ENCODE measurements at places on chromosomes 2 and 18.
A peak's percentile ranks its signal among the peaks of the same experiment; 100 is the strongest.

DNA sequence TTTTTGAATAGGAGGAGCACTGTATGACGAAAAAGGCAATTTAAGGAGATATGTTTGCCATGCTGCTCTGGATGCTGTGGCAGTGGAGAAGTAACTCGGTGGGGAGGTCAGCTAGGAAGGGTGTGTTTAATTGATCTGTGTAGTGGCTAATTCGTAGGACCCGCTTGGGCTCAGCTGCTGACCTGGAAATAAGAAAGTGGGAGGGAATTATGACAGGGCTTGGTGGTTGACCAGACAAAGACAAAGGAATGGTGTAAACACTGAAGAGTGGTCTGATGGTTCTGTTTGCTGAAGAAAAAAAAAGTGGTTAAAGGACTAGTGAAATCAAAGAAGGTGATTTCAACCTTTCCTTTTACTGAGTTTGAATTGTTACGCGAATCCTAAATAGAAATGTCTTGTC is 146.0 kb downstream of the MAP4K4 start:
- DNase-seq, result no peak

GRCh38 chr2:196434217-196434616 is 205.3 kb upstream of the CCDC150 start:
- DNase-seq, result no peak

DNA sequence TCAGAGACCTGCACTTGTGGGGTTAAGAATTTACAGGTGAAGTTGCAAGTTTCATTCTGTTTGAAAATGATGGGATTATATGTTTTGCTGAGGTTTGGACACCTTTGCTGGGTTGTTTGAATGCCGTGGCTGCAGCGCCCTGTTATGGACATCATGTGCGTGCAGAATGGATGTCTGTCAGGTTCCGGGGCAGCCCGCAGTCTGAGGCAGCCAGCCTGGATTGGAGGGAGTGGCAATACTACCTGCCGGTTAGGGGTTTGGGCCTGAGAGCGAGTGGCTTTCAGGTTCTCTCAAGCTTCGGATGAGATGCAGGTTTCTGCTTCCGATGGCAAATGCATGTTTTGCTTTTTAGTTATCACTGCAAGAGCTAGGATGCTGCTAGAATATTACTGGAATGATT is 1.1 kb downstream of the CASP8 start:
- DNase-seq, result peak; percentile 27

- DNase-seq, result no peak
These were observed 10.8 kb upstream of the YWHAQ start for GRCh38 chr2:9641641-9642040.

DNA sequence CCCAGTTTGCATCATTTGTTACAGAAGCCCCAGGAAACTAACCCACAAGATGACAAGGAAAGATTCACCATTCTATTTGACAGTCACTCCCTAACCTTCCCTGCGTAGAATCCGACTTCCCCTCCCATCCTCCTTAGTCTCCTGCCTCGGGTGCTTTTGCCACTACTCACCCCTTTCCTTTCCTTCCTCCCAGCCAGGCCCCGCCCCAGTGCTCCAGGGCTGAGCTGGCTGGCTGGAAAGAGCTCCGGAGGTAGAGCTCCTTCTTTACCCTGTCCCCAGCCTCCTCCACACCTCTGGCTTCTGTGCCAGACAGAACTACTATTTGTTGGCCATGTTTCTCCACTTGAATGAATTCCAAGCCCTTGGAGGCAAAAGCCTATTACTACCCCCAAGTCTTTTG is 317.6 kb upstream of the NCKAP5 start:
- DNase-seq, result no peak

DNA sequence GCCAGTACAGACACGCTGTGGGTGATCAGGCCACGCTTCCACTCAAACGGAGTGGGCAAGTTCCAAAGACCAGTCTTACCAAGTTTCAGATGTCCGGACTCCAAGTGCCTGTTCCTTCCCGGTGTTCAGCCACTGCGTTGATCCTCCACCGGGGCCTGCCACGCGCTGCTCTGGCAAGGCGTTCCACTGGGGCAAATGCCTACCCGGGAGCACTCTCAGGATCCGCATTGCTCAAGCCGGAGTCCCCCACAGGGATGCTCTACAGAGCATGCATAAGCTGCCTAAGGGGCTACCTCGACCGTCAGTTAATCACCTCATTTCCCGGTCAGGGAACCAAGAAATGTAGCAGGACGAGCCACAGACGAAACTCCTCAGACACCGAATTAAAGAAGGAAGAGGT is 37.0 kb upstream of the CLASP1 start:
- no peak for DNase-seq

DNA sequence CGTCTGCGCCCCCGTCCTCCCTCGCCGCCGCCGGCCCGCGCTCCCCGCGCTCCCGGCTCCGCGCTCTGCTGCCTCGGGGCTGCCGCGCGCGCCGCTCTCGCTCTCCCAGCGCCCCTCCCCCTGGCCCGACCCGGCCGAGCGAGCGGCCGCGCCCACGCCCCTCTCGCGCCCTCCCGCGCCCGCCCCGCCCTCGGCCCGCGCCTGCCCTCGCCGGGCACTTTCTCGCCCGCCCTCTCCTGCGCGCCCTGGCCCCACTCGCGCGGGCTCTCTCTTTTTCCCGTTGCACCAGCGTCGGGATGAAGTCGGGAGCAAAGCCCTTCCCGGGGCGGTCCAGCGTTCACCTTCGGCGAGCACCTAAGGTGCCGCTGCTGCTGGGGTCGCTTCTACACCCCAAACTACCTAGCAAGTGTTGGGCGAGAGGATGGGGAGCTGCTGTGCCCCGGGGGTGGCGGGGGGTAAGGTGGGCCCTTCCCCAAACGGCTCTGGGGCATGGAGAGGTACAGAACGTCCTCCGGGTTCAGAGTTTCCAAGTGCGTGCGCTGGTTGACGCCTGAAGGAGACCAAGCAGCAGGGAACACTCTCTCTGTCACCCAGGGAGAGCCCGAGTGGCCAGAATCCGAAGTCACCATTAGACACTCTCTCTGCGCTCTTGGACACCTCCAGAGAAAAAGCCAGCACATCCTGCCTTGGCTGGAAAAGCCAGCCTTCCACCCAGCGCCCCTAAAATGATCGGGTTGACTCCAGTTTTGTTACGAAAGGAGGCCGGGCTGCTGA is at the start of gene COLEC12:
COLEC12 (minus strand) TSS at position 70 of the 774 bp plus-strand sequence. CDS start 187 bp downstream, outside the sequence.
- DNase-seq, result no peak

- no peak for DNase-seq
These were observed 8.8 kb upstream of the DUSP2 start for GRCh38 chr2:96153991-96154431.

GRCh38 chr18:30987467-30988241 is 54.9 kb downstream of the DSC3 start:
- DNase-seq, result no peak

DNA sequence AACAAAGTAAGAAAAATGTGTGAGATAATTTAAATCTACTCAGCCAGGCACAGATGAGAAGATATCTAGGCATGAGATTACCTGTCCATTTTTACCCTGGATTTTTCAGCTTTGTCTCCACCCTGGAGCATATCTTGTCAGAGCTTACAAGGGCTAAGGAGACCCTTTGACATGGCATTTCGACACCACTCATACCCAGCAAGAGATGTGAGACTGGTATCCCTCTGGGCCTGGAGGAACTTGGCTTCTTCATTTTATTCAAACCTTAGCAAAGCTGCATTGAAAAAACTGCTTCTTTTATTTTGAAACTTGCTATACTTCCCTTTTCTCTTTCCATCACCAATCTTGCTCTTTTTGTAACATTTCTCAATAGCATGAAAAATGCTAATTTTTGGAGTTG is 194.9 kb upstream of the HNMT start:
- no peak for DNase-seq

- DNase-seq, result no peak
These were observed 72.1 kb downstream of the UBE2E3 start for GRCh38 chr2:181052523-181052891.

DNA sequence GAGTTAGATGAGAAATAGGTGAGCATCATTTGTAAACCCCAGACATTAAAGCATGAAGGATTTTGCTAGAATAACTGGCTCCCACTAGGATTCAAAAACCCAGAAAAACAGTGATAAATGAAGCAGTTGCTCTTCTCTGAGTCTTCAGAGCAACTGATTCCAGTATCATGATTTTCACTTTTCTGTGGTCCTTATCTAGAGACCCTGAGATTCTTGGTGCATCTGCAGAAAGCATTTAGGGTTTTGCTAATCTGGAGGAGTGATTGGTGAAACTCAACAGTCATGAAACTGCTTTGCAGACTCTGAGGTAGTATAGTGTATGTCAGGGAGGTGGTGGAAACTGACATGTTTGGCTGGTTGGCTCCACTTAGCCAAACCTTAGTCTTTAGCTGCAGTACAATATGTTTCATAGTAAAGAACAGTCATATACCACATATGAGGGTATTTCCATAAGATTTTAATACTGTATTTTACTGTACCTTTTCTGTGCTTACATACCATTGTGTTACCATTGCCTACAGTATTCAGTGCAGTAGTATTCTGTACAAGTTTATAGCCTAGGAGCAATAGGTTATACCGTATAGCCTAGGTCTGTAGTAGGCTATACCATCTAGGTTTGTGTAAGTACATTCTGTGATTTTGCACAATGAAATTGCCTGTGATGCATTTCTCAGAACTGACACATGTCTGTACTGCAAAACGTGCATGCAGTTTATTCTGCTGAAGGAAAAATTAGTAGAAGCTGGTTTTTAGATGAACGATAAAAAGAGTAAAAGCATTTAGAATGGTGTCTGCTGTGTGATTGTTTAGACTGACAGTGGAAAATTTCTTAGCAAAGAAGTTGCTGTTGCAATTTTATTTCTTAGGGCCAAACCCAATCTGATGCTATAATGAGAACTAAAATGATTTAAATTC is 23.8 kb downstream of the EML4 start:
- DNase-seq, result no peak

GRCh38 chr2:140657657-140658056 is 1473.2 kb downstream of the LRP1B start:
- no peak for DNase-seq

GRCh38 chr2:167880415-167880814 is 367.0 kb downstream of the STK39 start:
- DNase-seq, result no peak

- DNase-seq, result no peak
These were observed 289.6 kb upstream of the SLC8A1 start for GRCh38 chr2:40741532-40741931.

GRCh38 chr2:160224507-160224906 is 24.4 kb upstream of the ITGB6 start:
- no peak for DNase-seq

DNA sequence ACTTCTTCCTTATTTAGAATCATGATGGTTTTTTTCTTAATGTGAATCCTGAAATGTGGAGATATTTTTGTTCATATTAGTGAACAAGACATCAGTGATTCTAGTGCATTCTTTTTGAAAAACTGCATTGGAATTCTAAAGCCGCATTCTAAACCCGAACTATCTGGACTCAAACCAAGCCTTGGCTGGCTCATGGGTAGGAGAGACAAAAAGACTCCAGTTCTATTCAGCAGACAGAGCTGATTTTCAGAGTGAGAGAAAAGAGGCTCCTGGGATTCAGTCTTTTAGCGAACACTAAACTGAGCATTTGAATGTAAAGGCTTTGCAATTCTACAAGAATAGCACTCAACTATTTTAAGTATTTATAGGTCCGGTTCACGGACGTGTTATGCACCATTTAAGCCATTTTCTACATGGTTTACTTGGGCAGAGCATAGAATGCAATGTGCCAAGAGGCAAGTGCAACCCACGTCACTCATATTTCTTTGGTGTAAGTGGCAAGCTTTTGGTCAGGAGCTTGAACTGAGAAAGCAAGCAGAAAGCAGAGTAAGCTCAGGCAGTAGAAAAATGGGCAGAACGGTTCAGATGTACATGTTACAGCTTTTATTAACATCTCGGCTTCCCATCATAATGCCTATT is 227.3 kb upstream of the RAB12 start:
- DNase-seq, result no peak

GRCh38 chr2:127100251-127101047 is 6.5 kb downstream of the BIN1 start:
- no peak for DNase-seq

GRCh38 chr2:66364495-66365333 is 70.2 kb upstream of the MEIS1 start:
- no peak for DNase-seq

GRCh38 chr2:54394392-54394791 is 61.7 kb upstream of the SPTBN1 start:
- DNase-seq, result no peak

GRCh38 chr2:68696554-68696953 is 38.1 kb upstream of the ARHGAP25 start:
- DNase-seq, result no peak

- no peak for DNase-seq
These were observed 23.3 kb upstream of the IL1R1 start for GRCh38 chr2:102119255-102119654.

- DNase-seq, result no peak
These were observed 90.0 kb upstream of the PPP1CB start for GRCh38 chr2:28661589-28662001.

GRCh38 chr18:52343138-52343537 is 3.1 kb downstream of the DCC start:
- no peak for DNase-seq

DNA sequence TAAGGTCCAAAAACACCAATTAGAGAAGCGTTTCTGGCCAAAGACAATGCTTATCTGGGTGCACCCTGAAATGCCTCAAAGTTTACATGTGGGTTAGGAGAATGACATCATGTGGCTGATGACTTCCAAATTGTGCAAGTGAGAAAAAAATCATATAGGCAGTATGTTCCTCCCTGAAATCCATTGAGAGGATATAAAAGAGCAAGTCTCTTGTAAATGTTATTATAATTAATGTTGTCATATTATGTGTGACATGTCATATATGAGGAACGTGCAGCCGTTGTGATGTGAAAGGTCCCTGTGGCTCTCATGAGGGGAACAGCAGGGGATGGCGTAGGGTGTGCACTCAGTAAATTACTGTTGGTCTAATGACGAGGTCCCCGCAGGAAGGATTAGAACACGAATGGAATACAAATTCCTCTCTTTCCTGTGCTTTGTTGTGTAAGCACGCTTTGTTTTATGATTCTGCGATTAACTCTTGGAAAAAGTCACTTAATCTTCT is 290.8 kb downstream of the PRKCE start:
- DNase-seq, result no peak

DNA sequence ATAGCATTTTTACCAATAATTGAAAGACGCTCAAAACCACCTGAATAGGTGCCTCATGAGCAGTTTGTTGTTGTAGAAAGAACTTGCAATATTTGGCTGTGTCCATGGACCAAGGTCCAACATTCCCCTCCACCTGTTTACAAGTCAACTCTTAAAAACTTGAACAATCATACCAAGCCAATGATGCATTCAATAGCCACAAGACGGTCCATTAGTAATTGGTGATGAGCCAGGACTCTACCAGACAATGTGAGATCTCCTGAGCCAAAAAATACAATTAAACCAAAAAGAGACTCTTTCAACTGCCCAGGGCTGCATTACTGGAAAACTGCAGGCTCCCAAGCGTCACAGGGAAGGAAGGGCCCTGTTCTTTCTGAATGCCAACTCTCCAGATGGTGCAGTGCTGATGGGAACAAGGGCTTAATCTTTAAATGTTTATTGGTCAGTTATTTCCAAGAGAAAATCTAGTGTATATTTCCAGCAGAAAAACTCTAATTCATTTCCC is 118.8 kb upstream of the EPB41L3 start:
- DNase-seq, result no peak

DNA sequence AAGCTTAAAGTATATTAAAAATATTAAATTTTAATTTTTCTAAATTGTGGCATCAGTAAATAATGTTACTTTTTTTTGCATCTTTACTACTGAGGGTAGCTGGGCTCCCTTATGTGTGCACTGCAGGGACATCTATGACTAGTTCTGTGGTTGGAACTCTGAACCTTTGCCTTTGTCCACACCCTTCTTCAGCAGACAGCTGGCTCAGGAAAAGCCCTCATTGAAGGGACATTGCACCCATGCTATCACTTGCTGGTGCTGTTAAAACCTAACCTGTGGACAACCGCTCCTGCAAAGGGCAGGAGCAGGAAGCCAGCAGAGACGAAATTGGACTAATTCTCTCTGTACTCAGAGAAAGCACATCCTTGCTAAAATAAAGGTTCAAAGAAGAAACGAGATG is 30.1 kb downstream of the MOCOS start:
- no peak for DNase-seq

Measured in stimulated activated CD8-positive, alpha-beta memory T cell treated with anti-CD3 and anti-CD28 coated beads, Interleukin-2, amount 100 ng/mL, for 1 hour (primary cell).